GM23248 (cell line): ENCODE measurements at places on chromosomes 3 and 15. TPM values are rescaled to one million over a fixed set of nuclear protein-coding genes. Genes with fewer than 3 reads are reported as not detected.

- H3K4me1 ChIP-seq: peaks cover 6% of the 10 kb centered on the region; the same call in 1 of the 2 replicates
- H3K27me3 ChIP-seq: no peaks in the 10 kb centered on the region
- H3K4me3 ChIP-seq: no peak overlapping the region
- DNase-seq: no peak
Measured at GRCh38 chr3:188383748-188384147, 229.8 kb downstream of the LPP start.

SNX22 gene
- polyA plus RNA-seq: 0.66 and 0.94 TPM in 2 replicates

PLS1 gene
- polyA plus RNA-seq: 0.35 and 0.58 TPM in 2 replicates

ARPIN gene
- polyA plus RNA-seq: 5.4 and 6.0 TPM in 2 replicates

- H3K27me3 ChIP-seq: peaks cover 34% of the 10 kb centered on the region
- H3K27ac ChIP-seq: no peak overlapping the region
- no peak for DNase-seq
- H3K4me3 ChIP-seq: no peak overlapping the region
- H3K4me1 ChIP-seq: no peaks in the 10 kb centered on the region
Measured at GRCh38 chr15:73353734-73354133, 15.0 kb downstream of the HCN4 start.

GRCh38 chr3:157527131-157527881 lies 24.1 kb upstream of the VEPH1 start:
- no peaks in the 10 kb centered on the region for H3K36me3 ChIP-seq
- no peaks in the 10 kb centered on the region for H3K27me3 ChIP-seq
- DNase-seq: peak; percentile 67
- H3K4me1 ChIP-seq: peaks cover 56% of the 10 kb centered on the region

GRAMD1C gene
- polyA plus RNA-seq: 6.0 and 6.4 TPM in 2 replicates

- no peaks in the 10 kb centered on the region for H3K27me3 ChIP-seq
- no peaks in the 10 kb centered on the region for H3K4me1 ChIP-seq
- H3K4me3 ChIP-seq: no peak overlapping the region
Measured at GRCh38 chr3:48879307-48879993, 19.2 kb downstream of the SLC25A20 start.

DNA sequence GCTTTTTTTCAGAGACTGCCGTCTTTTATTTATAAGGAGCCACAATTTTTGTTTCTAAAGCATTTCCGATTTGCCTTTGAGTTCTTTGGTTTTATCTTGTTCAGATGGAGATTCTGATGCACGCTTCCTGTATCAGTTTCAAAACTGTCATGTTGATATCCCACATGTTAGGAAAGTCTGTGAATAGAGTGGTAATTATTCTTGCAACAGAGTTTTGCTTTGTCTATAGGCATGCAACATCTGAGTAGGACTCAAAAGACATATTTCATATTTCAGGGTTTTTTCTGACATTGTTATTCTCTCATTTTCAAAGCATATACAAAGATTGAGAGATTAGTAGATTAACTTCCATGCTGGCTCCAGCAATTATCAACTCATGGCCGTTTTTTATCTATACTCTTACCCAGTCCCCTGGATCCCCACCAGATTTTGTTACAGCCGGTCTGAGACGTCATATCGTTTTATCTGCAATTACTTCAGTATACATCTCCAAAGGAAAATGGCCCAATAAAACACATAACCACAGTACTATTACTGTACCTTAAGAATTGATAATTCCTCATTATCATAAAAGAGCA lies 22.4 kb downstream of the PAQR5 start:
- no peaks in the 10 kb centered on the region for H3K27me3 ChIP-seq
- no peak overlapping the region for H3K4me3 ChIP-seq
- DNase-seq: no peak
- H3K4me1 ChIP-seq: no peaks in the 10 kb centered on the region
- H3K27ac ChIP-seq: no peak overlapping the region

DNA sequence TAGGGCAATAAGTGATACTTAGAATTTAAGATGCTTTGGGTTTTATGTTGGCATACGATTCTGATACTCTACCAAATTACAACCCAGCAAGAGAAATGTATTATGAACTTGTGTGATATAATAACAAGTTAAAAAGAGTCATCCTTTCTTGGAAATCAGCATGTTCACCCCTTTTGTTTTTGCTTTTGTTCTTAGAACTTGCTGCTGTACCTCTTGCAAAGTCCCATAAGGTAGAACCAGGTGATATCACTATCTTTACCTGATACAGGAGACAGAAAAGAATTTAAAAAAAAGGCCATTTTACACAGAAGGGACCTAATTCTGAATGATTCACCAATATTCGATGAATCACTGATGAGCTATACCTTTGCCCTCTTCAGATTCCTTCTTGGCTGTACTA lies 810.4 kb downstream of the FHIT start:
- H3K27ac ChIP-seq: no peak overlapping the region
- H3K4me3 ChIP-seq: no peak overlapping the region
- no peaks in the 10 kb centered on the region for H3K27me3 ChIP-seq

TUSC7 gene
- polyA plus RNA-seq: 0.21 TPM in 1 of 2 replicates, not detected in the other

GRCh38 chr3:114861666-114862065 lies 285.4 kb downstream of the ZBTB20 start:
- H3K27me3 ChIP-seq: no peaks in the 10 kb centered on the region
- no peak overlapping the region for H3K4me3 ChIP-seq
- no peaks in the 10 kb centered on the region for H3K36me3 ChIP-seq
- H3K4me1 ChIP-seq: no peaks in the 10 kb centered on the region

GRCh38 chr15:58201516-58201915 lies 63.3 kb downstream of the AQP9 start:
- peak; percentile 76 for DNase-seq
- H3K4me3 ChIP-seq: no peak overlapping the region
- no peaks in the 10 kb centered on the region for H3K36me3 ChIP-seq
- no peaks in the 10 kb centered on the region for H3K27me3 ChIP-seq
- H3K27ac ChIP-seq: peak overlapping the region; percentile 27

GRCh38 chr15:33963831-33964664 lies 4.2 kb upstream of the CHRM5 start:
- H3K27ac ChIP-seq: no peak overlapping the region
- DNase-seq: peak; percentile 60
- no peaks in the 10 kb centered on the region for H3K36me3 ChIP-seq
- peaks cover 10% of the 10 kb centered on the region for H3K4me1 ChIP-seq

KIF23 gene
- polyA plus RNA-seq: 27.6 and 28.8 TPM in 2 replicates

- H3K4me1 ChIP-seq: peaks cover 9% of the 10 kb centered on the region; the same call in 1 of the 2 replicates
- no peak overlapping the region for H3K4me3 ChIP-seq
- no peak overlapping the region for H3K27ac ChIP-seq
- H3K36me3 ChIP-seq: no peaks in the 10 kb centered on the region
- DNase-seq: peak; percentile 55
- no peaks in the 10 kb centered on the region for H3K27me3 ChIP-seq
Measured at GRCh38 chr3:17423786-17424536, 318.5 kb downstream of the TBC1D5 start.

- no peak overlapping the region for H3K4me3 ChIP-seq
- DNase-seq: no peak
- H3K27me3 ChIP-seq: 0 out of 2 replicates have a peak, but pooled peaks cover 12% of the 10 kb centered on the region
- no peaks in the 10 kb centered on the region for H3K36me3 ChIP-seq
- H3K27ac ChIP-seq: no peak overlapping the region
Measured at GRCh38 chr3:31406896-31407295, 125.8 kb upstream of the STT3B start.

DNA sequence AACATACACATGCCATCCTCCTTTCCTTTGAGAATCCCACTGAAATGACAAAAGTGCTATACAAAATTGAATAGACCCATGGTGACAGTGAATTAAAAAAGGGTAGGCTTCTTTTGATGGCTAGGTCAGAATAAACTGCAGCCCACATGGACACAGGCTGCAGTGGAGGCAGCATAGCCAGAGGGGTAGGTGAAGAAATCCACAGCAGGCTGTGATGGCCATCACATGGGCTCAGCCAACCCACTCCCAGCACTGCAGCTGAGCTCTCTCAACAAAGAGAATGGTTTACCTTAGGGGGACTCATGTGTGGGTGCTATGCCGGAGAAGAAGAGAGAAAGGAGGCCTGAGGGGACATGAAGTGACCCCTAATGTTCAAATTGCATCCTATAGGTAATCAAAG lies 331.1 kb downstream of the CHST2 start:
- no peaks in the 10 kb centered on the region for H3K36me3 ChIP-seq
- peaks cover 1% of the 10 kb centered on the region for H3K4me1 ChIP-seq
- no peak for DNase-seq

DNA sequence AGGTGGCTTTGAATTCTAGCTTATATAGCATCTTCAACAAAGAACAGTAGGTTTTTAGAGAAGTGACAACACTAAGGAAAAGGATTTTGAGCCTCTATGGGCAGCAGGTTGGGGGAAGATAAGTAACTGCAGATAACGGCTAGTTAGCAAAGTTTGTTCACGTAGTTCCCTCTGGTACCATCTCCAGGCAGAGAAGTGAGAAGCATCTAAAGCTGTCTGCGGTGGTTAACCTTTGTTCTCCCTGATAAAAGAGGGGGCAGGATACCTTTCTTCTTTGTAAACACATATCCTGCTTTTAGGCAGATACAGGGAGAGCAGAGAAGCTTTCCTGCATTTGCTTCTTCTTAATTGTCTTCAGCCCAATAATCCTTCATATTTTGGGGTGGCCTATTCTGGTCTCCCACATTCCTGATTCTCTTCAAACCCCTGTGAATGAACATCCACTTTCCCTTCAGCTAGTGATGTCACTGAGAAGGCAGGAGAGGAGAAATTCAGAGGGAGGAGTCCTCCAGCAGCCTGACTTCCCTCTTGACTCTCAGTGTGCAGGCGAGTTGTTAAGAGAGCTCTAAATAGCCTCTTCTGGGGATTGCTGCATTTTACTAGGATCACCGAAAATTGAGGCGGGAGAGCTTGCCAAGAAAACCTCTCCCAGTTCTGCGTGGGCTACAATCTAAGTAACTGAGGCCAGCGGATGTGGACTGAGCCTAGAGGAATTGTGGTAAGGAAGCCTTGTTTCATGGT lies 393.7 kb upstream of the C2CD4B start:
- peak overlapping the region; percentile 86 for H3K27ac ChIP-seq
- H3K27me3 ChIP-seq: no peaks in the 10 kb centered on the region
- peak; percentile 87 for DNase-seq
- no peaks in the 10 kb centered on the region for H3K36me3 ChIP-seq

DNA sequence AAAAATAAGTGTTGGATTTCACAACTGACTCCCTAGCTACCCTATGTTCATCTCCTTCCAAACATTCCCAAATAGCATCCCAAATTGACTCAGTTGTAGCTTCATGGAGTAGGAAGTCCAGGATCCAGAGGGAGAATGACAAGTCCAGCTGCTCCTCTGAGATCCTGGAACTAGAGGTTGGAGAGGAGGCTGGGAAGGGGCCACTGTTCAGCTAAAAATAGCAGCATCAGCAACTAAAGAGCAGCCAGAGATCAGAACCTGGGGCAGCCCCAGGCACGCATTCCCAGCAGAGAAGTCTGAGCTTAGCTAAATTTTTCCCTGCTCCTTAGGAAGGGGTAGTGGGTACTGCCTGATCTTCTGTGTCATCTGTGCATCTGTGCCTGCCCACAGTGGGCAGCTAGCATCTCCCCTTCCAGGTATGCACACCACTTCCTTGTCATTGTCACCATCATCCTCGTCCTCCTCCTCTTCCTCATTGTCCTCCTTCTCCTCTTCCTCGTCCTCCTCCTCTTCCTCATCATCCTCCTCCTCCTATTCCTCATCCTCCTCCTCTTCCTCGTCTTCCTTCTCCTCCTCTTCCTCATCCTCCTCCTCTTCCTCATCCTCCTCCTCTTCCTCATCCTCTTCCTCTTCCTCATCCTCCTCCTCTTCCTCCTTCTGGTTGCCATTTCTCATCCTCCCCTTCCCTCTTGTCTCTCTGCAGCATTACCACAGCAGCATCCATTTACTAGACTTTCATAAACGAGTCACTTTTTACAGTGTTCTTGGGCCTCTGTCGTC lies 152.3 kb upstream of the ROPN1 start:
- no peaks in the 10 kb centered on the region for H3K36me3 ChIP-seq
- H3K27me3 ChIP-seq: no peaks in the 10 kb centered on the region; the same call in 1 of the 2 replicates
- no peaks in the 10 kb centered on the region for H3K4me1 ChIP-seq

- peaks cover 12% of the 10 kb centered on the region; the same call in 1 of the 2 replicates for H3K27me3 ChIP-seq
- peak overlapping the region; percentile 58 for H3K4me3 ChIP-seq
- no peaks in the 10 kb centered on the region for H3K4me1 ChIP-seq
- H3K36me3 ChIP-seq: no peaks in the 10 kb centered on the region
- peak; percentile 89 for DNase-seq
Measured at GRCh38 chr3:194985031-194985578, 285.9 kb downstream of the XXYLT1 start.

- no peaks in the 10 kb centered on the region for H3K27me3 ChIP-seq
- H3K4me3 ChIP-seq: no peak overlapping the region
- no peak for DNase-seq
- no peaks in the 10 kb centered on the region for H3K4me1 ChIP-seq
- no peaks in the 10 kb centered on the region for H3K36me3 ChIP-seq
- no peak overlapping the region for H3K27ac ChIP-seq
Measured at GRCh38 chr15:73110201-73110600, 57.9 kb downstream of the NEO1 start.

GRCh38 chr3:146781606-146782005 lies 176.5 kb upstream of the PLSCR5 start:
- peak; percentile 69 for DNase-seq
- peaks cover 44% of the 10 kb centered on the region for H3K4me1 ChIP-seq
- peak overlapping the region; percentile 63 for H3K27ac ChIP-seq
- H3K4me3 ChIP-seq: peak overlapping the region; percentile 22; the same call in 1 of the 2 replicates

TIMP4 gene
- 0.27 TPM in 1 of 2 replicates, not detected in the other for polyA plus RNA-seq

ST3GAL6 gene
- polyA plus RNA-seq: 0.56 and 1.9 TPM in 2 replicates

EOMES gene
- not detected in 2 replicates for polyA plus RNA-seq

IQCH gene
- 1.8 and 2.1 TPM in 2 replicates for polyA plus RNA-seq

DNA sequence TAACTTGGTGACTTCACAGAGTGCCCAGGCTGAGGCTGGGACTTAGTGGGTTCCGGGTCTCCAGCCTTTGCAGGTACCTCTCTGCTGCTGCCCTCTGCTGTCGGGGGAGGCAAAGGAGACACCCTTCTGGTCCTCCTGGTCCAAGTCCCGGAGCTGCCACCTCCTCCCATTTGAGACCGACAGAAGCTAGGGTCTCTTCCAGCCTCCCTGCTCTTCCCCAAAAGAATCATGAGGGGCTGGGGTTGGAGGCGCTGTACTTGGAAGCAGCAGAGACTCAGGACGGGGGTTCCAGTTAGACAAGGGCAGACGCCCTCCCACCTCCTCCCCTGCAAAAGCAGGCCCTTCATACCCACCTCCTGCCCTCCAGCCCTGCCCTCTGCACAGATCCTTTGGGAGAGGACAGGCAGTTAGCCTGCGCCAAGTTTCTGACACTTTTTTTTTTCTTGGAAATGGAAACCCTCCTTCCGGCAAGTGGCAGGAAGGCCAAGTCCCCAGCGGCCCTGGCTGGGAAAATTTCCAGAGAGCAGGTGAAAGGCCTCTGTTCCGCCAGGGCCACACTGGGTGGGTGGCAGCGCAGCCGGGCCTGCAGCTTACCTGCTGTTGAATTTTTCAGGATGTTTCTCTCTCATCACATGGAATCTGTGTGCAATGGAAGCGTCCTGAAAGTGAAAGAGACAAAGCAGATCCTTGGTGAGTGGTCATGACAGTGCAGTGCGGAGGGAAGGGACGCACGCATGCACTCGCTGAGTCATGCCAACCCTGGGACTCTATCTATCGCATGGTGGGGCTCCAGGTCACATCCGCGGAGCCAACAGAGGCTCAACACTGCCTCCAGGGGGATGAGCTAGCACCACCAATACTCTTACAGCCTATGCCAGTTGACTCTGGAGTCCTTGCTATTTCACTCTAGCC lies 119.9 kb downstream of the DGKG start:
- H3K4me1 ChIP-seq: no peaks in the 10 kb centered on the region
- no peak overlapping the region for H3K27ac ChIP-seq
- peak; percentile 39 for DNase-seq
- no peaks in the 10 kb centered on the region for H3K36me3 ChIP-seq
- no peak overlapping the region for H3K4me3 ChIP-seq
- peaks cover 37% of the 10 kb centered on the region for H3K27me3 ChIP-seq

- peak; percentile 48 for DNase-seq
- H3K27ac ChIP-seq: no peak overlapping the region
- no peaks in the 10 kb centered on the region for H3K4me1 ChIP-seq
- no peaks in the 10 kb centered on the region for H3K27me3 ChIP-seq
Measured at GRCh38 chr3:147422601-147423536, 13.7 kb downstream of the ZIC1 start.
